ENCODE measurements at places on chromosomes 3 and 15. TPM values are rescaled to one million over a fixed set of nuclear protein-coding genes. Genes with fewer than 3 reads are reported as not detected.

DNA sequence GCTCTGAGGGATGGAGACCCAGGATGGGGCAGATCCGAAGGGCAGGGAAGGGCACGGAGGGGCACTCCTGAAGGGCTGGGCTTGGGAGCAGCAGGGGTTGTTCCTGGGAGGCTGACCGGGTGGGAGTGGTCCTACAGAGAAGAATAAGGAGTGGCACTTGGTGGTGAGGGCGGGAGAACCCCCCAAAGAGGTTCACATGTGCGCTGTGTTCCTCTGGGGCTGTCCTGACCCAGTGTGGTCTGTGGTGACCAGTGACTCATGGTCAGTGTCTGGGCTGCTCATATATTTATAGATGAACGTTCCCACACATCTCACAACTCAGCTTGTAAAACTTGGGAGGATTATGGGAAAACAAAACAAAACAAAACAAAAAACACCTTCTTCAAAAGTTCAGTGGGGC lies 10.0 kb downstream of the TRPM1 start:
- DNase-seq: no peak

DNA sequence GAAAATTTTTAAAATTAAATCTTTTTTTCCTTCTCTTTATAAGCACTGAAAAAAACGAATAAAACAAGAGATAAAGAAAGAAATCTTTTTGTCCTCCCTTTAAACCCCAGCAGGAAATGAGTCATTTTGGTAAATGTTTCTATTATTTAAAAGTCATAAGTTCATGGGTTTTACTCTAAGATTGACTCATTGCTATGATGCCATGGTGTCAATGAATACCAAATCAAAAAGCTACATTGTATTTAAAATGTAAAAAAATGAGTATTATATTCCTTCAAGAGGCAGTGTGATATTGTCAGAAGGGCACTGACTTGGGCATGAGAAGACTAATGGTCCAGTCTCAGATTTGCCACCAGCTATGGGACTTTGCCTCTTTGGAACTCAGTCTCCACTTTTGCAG lies 303.4 kb upstream of the DNAJC19 start:
- no peak for DNase-seq

DNA sequence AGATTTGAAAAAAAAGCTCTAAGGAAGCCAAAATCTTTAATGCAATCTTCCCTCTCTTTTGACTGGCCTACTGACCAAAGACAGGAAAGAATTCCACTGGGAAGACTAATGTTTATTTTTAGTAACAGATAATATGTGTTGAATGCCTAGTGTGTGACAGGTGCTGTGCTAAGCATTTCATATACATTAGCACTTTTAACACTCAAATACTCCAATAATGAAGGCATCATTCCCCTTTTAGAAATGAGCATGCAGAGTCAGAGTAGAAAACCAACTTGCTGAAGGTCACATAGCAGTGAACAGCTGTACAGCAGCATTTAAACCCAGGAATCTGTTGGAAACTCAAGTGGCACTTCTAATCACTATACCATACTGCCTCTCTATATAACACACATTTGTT lies 170.6 kb downstream of the MINAR1 start:
- DNase-seq: no peak

DNA sequence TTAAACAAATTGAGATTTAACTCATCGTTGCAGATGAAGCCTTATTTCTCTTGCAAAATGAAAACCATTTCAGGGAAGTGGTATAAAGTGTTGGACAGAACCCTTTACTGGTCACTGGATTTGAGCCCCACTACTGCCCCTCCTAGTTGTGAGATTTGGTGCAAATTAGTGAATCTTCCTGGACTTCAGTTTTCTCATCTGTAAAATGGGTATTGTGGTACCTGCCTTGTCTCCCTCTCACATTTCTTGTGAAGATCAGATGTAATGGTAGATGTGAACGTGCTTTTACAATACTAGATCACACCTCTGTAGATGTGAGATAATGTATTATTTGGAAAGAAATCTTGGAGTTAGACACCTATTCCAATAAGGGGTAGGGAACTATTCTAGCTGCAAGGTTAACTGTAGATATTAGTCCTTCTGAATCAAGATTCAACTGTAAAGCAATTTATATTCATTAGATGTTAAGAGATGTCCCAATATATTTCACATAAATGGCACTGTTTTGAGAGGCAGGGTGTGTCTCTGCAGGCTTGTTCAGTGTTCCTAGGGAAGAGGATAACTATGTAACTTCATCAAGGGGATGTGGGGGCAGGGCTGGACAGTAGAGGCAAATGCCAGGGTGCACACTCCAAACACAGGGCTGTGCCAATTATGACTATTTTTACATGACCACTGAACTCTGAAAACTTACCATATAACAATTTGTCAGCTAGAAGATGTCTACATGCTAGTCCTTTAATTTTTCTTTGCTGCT lies 112.4 kb upstream of the PFN2 start:
- DNase-seq: no peak

DNA sequence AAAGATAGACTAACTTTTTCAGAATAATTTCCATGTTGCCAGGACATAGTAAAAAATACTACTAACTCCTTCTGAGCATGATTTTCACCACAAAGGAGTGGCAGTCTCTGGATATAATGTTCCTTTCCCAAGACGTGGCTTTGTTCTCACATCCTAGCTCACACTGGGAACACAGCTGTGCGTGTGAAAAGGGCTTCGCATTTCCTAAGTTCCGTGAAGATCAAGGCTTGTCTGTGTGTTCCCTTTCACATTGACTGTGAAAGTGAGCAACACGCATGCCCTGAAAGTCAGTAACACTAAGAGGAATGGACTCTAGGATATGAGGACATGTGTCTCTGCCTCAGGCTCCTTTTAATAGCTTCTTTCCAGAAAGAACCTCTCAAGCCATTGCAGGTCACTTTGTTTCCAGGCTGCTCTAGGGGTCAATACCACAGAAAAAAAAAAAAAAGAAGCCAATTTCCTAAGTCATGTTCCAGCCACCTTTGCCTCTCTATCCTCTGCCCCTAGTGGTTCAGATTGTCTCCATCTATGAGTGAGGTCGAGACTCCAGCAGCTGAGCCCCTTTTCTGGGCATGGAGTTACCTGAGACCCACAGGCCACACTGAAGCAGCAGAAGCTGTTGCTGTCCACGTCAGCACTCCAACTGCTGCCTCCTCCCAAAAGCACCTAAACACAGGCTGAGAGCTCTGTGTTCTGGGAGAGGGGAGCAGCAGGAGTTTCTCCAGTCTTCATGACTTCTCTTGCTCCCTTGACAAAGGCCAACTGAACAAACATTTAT lies 355.9 kb downstream of the RSL24D1 start:
- DNase-seq: no peak

DNA sequence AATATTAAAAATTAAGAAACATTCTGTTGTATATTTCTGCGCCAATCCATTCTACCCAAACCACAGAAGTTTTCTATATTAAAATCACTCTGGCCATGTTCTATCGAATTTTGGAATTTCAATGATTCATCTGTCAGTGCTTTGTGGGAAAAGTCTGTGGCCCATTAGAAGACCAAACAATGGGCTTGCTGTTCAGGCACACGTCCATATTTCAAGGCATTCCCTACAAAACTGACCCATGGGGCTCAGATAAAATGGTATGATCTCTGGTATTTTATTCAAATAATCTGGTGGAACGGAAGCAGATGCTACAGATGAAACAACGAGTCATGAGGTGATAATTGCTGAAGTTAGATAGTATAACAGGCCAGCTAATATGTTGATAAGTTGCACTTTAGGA lies 12.4 kb downstream of the NPHP3 start:
- no peak for DNase-seq

DNA sequence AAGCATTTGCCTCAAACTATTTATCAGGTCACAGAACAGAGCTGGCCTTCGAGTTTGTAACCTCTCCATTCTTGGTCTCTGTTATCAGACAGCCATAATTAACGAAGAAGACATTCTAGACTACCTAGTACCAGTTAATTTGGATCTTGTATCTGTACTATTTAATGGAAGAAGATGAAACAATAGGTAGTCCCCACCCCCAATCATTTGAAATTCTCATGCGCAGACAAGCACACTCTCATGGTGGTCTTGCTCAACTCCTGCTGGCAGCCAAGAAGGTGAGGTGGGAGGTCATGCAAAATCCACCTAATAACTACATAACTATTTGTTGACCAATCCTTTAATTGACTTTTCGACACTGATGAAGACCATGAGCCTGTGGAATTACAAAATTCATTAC lies 2.8 kb upstream of the SKIL start:
- DNase-seq: no peak

DNA sequence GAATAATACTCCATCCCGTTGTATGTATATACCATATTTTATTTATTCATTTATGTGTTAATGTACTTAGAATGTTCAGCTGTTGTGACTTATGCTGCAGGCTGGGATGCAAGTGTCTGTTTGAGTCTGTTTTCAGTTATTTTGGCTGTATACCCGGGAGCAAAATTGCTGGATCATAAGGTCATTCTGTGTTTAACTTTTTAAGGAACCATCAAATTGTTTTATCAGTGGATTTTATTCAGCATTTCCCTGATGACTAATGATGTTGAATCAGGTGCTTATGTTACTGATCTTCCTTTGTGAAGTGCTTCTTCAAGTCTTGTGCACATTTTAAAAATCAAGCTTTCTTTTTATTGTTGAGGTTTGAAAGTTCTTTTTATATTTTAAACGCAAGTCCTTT lies 118.1 kb downstream of the SLC25A26 start:
- DNase-seq: no peak

GRCh38 chr3:169542331-169542751 lies 121.2 kb downstream of the MECOM start:
- no peak for DNase-seq

DNA sequence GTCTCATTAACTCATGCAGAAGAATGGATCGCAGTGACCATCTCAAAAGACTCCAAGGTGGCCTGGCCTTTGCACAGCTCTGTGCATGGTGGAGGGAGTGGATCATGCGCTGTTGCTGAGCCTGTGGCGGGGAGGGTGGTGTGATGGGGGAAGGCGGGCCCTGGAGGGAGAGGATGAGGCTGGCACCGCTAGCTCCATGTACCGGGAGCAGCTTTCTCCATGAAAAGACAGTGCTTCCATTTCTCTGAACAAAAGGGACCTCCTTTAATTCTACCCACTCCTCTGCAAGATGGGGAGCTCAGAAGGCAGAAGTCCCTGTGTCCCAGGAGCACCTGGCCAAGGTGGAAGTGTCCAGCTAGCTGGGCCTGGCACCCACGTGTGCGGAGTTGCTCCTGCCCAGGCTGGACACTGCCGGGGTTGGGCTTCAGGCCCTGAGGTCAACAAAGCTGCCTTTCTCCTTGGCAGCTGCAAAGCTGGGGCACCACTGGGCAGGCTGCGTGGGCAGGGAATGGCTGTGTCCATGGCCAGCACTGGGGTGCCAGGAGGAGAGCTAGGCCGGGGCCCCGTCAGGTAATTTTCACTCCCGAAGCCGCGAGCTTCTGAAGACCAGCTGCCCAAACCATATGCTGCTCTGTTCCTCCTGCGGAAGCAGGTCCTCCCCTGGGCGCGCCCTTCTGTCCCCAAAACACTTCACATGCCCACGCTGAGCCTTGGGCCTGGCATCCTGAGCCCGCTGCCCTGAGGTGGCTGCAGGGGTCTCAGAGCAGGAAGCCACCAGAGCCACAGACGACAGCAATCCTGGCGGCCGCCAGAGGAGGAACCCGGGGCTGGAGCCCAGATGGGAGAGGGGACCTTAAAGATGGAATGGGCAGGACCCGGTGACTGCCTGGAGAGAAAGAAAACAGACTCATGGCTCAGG lies 6.4 kb downstream of the MAP6D1 start:
- DNase-seq: no peak

DNA sequence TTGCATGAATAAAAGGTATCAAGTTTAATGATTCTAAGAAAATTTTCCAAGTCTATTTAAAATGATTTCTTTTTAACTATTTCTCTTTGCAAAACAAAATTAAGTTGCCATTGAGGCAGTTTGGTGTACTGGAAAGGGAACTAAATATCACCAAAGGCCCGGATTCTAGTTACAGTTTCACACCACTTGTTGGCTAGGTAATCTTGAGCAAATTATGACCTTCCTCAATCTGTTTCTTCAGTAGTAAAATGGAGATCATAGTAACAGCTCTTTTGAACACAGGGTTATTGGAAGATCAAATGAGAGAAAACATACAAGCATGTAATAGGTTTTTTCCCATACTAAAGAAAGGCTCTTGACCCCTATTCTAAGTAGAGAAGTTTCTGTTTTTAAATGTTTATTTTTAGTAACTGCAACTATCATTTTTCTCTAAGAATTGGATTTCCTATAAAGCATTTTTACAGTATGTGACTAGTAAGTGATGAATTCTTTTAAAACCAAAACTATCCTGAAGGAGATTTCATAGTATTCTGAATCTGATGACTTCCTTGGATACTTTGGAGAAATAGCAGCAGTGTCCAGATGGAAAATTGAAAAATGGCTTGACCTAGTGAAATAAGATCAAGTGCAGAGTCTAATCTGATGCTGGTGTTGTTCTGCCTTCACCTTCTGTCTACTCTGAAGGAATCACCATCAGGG lies 15.7 kb downstream of the SCAANT1 start:
- no peak for DNase-seq

- no peak for DNase-seq
Measured at GRCh38 chr3:127216415-127217261, 23.7 kb downstream of the PRR23E start.

DNA sequence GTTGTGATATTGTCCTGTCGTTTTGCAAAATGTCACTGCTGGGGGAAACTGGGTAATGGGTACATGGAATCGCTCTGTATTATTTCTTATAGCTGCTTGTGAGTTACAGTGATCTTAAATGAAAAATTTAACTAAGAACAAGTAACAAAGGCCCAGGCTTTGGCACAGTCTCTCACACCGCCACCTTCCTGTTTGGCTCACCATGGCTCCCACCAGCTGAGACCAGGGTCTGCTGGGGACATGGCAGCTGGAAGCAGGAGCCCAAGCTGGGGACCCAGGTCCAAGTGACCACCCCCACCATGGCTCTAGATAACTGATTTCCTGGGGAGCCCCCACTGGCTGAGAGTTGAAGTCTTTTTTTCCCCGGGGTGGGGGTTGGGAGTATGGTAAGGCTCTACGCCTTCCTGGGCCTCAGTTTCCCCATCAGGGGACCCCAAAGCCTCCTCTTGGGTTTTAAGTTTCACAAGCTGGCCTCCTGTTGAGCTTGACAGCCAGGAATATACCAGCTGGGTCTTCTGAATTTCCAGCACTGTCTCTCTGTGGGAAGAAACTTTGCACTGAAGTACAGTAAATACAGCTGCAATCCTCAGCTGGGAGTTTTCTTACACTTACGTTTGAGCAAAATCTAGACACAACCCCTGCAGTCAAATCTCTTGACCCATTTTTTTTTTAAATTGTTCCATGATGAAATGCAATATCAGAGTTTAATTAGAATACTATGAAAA lies 26.1 kb downstream of the ABTB1 start:
- DNase-seq: no peak

- no peak for DNase-seq
Measured at GRCh38 chr3:86976219-86976618, 14.7 kb downstream of the VGLL3 start.

Gene SLC24A5
- total RNA-seq: not detected

Gene FANCD2OS
- not detected for total RNA-seq

Gene GABRA5
- not detected for total RNA-seq

Gene MYL3
- total RNA-seq: 0.81 TPM

Gene CNTN3
- total RNA-seq: 4.3 TPM

Gene KCNAB1
- total RNA-seq: 0.23 TPM

Gene ACP3
- total RNA-seq: 0.35 TPM

Gene SKOR1
- total RNA-seq: 0.07 TPM

Gene GOLGA8R
- total RNA-seq: 2.9 TPM

Gene ARGFX
- total RNA-seq: not detected

Measured in right lobe of liver (tissue), 6 donors.